ENCODE measurements at places on chromosomes 3 and 15.

DNA sequence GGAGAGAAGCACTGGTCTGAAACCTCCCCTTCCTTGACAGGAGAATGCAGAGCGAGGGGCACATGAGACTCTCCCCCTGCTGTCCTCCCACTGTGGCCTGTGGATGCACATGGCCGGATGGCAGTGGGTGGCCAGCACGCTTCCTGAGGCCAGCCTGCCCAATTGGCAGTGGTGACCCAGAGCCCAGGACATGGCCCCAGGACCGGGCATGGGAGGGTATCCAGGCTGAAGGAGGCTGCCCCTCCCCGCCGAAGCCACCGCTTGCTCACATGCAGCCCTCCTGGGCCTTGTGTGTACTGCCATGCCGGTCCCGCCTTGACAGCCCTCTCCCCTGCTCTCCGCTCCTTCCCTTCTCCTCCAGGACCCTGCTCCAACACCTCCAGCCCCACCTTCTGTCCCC is 100.9 kb downstream of the MEGF11 start:
- ATAC-seq = no peak

DNA sequence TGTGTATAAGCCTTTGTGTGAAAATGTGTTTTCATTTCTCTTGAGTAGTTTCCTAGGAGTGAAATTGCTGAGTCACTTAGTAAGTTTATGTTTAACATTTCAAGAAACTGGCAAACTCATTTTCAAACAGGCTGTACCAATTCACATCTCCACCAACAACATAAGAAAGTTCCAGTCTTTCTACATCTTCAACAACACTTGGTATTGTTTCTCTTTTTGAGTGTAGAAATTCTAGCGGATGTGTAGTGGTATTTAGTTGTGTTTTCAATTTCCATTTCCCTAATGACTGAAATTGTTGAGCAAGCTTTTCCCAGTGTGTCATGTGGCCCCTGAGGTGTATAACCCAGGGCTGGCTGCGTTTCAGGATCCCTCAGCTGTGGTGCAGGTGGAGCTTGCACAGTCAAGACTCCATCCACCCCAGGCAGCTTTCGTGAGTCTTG is 258.5 kb downstream of the PDCD6IP start:
- ATAC-seq = no peak

DNA sequence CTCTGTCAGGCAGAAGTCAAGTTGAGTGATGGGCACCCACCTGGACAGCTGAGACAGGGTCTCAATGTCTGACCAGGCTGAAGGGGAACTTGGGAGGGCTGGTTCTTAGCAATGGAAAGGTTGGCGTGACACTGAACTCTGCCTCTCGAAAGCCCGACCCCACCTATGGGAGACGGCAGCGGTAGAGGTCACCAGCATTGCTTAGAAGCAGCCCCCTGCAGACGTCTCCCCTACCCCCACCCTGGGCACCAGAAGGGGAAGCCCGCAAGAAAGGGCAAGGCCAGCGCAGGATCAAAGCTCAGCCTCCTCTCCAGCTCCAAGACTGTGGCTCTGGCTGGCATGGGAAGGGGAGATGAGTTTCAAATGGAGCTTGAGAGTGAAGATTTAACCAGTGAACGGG is 184.8 kb upstream of the LYSMD4 start:
- ATAC-seq = no peak

DNA sequence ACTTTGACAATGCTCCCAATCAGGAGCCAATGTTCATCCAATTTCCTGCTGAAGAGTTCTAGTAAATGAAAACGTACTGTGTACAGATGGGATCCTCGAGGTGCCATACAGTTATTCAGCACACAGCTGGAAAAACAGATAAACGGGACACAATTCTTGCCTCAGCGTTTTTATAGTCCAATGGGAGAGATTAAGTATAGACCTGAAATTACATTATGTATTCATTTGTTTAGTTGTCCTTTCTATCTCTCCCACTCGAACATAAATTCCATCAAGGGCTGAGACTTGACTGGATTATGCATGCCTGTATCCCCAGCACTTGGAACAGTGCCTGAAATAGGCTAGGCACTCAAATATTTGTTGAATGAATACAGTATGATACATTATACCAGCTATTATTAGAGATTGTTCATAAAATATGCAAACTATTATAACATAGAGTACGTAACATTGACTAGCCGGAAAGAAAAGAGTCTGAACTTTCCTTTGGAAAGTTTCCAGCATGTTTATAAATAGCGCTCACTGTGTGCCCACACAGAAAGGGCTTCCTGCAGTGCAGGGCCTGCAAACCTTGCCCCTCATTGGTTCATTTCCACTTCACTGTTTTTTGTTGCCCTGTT is 27.4 kb upstream of the SNTN start:
- ATAC-seq = no peak

DNA sequence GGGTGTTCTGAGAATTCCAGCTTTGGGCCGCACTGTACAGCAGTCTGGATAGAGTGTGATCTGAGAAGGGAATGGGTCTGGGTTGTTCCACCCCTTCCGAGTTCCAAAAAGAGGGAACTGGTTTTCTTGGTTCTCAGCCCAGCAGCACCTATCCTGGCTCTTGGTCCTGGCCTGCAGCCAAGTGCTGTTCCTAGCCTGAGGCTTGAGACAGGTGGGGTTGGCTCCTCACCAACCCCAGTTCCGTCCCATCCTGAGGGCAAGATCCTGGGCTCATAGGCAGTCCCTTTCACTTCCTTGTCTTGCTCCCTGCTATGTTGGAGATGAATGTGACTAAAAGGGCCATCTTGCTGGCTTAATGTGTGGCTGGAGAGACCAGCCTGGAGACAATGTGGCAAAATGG is 15.2 kb downstream of the IVD start:
- no peak for ATAC-seq

DNA sequence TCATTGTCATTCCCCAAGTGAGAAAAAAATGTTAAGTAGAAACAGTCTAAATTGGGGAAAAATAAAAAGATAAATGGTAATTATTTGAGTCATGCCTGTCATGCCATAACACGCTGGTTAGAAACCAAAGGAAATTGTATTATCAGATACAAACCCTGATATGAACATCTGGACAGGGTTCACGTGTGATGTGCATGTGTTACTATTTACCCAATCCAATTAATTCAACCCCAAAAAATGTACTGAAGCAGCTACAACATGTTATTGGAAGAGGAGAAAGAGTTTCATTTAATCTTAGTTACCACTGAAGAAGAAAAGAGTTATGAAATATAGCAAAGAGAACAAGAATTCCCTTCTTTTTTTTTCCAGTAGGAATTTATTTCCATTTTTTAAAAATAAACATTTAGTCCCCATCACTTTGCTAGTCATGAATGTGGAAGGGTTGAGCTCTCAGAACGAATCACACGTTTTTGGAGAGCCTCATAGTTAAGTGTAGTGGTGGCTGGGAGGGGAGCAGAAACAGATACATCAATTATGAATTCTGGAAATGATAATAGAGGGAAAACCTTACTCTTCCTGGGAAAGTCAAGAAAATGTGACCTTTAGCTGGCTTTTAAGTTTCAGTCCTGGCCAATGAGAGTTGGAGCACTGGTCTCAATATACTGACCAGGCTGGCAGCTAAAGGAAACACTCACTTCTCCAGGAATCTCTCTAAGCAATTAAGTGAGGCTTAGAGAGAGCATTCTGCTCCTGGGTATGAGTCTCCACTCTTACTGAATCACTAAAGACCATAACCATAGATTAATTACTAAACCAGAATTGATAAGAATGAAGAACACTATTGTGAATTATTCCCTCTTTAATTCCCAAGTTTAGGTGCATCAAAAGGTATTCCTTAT is 796.5 kb downstream of the GRM7 start:
- peak; percentile 67 for ATAC-seq

DNA sequence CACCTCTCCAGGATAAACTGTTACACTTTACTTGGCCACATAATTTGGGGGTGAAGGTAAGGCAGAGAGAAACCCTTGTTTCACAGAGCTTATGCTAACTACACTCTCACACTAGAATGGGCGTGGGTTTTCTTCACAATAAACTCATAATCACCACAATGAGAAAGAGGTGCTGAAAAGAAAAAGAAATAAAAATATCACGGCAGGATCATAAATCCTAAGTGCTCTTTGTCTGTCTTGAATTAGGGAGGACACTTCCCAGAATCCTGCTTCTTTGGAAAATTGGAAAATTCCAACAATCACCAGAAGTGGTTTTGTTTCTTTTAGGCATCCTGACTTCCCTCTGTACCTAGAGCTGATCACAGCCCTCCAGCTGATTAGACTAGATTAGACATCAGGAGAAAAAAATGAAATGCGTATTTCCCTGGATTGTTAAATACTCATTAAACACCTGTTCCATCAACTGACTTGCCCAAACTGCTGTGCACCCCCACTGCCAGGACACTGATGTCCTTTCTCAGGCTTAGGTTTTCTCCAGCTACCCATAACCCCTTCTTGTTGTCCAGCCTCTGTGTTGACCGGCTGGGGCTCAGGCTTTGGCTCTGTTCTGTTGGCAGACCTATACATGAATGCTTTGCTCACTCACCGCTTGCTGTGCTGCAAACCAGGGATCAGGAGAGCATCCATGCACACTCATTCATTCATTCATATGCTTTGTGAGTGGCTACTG is 41.6 kb upstream of the ACKR4 start:
- ATAC-seq = no peak

- ATAC-seq = no peak
Observed at GRCh38 chr3:58724336-58724735, 57.8 kb upstream of the FAM3D start.

DNA sequence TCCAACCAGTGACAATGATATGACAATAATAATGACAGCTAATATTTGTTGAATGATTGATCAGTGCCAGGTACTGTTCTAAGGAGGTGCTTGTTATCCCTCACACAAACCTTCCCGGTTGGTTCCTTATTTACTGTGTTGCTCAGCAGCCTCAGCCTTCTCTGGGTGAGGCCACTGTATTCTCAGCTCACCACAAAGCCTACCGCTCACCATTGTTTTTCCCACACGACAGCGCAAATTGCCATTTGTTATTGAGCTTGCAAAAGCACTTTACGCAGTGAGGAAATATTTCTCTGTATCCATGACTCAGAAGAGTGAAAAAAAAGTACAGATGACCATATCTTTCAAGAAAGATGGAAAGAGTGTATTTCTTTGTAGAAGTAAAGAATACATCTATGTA is 49.5 kb upstream of the PDZRN3 start:
- ATAC-seq = no peak

GRCh38 chr3:175457301-175457700 is 598.2 kb downstream of the NAALADL2 start:
- ATAC-seq = no peak

DNA sequence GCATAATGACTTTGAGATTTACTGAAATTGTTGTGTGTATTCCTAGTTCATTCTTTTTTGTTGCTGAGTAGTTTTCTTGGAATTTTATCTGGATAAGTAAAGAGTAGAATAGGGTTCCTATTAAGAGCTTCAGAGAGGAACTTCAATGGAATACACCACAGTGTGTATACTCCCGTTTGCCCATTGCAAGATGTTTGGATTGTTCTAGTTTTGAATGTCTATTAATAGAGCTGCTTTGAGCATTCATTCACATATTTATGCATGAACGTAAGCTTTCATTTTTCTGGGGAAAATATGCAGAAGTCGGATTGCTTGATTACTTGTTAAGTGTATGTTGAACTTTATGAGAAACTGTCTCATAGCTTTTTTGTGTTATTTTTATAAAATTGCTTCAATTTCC is 580.5 kb downstream of the OTOL1 start:
- ATAC-seq = no peak

GRCh38 chr3:137854533-137855261 is 90.6 kb downstream of the SOX14 start:
- ATAC-seq = no peak

DNA sequence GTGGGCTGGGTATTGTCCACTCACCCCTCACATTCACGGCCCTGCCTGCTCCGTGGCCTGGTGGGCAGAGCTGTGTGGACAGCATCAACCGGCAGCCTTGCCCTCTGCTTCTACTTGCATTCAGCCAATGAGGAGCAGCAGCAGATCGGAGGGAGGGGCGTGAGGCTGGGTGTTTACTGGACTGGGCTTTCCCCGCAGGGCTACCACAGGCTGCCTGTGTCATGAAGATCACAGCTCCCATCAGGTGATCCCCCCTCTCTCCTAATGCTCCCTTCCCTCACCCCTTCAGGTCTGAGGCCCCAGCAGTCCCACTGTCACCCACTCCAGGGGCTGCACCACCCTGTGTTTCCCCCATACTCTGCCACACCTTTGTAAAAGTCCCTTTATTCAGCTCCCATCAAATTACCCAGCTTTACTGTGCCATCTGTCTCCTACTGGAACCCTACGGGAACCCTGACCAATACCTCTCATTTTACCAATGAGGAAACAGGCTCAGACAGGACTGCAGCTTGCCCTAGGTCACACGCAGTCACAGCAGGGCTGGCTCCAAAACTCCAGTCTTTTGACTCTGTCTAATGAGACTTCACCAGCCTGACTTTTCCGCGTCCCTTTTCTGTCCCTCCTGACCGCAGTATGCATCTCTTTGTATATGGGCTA is 81.1 kb downstream of the MEGF11 start:
- ATAC-seq = no peak

GRCh38 chr3:63089751-63090132 is 188.4 kb upstream of the SYNPR start:
- no peak for ATAC-seq

GRCh38 chr3:176431991-176432390 is 765.3 kb downstream of the TBL1XR1 start:
- no peak for ATAC-seq

DNA sequence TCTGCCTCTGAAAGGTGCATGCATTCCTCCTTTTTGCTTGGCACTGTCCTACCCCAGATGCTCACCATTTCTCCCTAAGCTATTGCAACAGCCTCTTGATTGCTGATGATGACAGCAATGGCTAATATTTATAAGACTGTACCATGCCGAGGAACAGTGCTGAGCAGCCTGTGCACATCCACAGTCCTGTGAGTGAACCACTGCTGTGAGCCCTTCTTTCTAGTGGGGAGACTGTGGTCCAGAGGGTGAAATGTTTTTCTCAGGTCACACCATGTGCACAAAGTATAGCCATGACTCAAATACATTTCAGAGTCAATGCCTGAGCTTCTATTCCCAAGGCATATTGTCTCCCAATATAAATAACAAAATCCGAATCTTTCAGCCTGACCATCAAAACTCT is 231.2 kb upstream of the LRTM1 start:
- no peak for ATAC-seq

- ATAC-seq = no peak
Observed at GRCh38 chr15:72866866-72867616, 83.5 kb upstream of the ADPGK start.

DNA sequence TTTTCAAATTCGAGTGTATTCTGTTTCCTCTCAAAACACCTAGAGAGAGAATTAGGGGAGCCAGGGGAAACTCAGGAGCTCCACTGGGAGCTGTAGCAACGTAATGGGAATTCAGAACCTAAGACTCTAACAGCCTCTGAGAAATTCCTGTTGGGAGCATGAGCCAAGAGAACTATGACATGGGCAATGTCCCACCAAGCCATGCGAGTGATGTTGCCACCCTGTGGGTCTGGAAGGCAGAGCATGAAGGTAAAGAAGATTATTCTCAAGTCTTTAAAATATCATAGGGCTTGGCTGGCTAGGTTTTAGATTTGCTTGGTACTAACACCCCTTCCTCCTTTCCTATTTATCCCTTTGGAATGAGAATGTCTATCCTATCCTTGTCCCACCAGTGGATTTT is 392.6 kb upstream of the ADAMTS9 start:
- ATAC-seq = no peak

- no peak for ATAC-seq
Observed at GRCh38 chr3:14267976-14268375, 89.4 kb downstream of the LSM3 start.
